NCI-H146 (cell line): ENCODE measurements at places on chromosomes 4 and X.

DNA sequence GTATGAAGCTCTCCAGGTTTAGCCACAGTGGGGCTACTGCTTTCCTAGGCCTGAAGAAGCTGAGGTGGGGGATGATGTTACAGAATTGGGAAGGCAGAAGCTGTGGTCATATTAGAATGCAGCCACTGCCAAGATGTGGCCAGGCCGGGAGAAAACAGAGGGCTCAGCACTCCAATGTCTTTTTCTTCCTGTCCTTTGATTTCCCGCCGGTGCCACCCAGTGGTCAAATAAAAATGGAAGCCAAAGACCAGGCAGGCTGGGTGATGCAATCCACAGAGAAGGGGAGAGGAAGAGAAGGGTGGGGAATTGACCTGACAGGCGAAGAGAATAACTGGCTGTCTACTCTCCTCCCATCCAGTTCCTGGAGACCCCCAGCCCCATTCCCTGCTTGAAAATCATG, 94.9 kb upstream of the SHISA3 start:
- no peak for DNase-seq

DNA sequence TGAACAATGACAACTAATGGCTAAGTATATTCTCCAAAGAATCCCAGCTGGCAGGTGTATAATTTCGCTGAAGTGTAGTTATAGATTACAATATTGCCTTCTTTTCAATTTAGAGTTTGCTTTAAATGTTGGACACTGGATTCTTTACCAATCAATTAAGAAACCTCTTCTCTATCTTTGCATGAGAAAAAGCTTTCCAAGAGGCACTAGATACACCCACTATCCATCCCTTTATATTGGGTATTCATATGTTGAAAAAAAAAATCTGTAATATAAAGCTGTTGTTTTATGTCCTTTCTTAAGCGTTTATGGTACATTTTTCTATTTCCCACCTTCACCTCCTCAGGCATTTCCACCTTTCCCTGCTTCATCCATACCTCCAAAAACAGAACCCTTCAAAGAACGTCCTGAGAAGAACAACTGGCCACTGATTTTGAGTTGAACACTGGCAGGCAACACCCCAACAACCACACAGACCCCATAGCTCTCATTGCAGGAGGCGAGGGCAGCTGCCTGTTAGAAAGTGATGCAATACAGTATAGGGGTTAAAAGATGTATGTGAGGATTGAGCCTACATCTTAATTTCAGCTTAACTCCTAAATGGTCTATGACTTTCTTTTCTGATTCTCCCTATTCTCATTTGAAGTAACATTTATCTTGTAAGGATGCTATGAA, 11.8 kb downstream of the ADH6 start:
- DNase-seq, result no peak

- no peak for DNase-seq
Observed at GRCh38 chr4:56892691-56893090, 15.0 kb upstream of the REST start.

GRCh38 chr4:48033412-48033811, 16.8 kb downstream of the NIPAL1 start:
- DNase-seq, result no peak

DNA sequence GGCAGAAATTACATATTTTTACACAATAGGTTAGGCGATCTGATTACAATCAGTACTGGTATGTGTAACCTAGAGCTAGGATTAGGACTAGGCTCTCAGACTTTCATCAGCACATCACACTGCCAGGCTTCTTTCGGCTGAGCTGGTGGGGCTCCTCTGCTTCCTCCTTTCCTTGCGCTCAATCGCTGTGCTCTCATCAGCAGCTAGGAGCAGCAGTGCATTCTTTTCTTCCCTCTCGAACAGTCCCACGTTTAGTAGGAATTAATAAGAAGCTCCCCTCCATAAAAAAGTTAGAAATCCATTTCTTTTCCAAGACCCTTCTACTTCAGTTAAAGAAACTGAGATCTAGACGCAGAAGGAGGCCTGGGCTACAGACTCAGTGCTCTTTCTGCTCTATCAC, 350.4 kb downstream of the SPRY1 start:
- DNase-seq, result no peak

GRCh38 chrX:71870208-71871098, 40.2 kb upstream of the NHSL2 start:
- DNase-seq, result no peak

GRCh38 chrX:124476562-124476961, 130.2 kb downstream of the SH2D1A start:
- no peak for DNase-seq

DNA sequence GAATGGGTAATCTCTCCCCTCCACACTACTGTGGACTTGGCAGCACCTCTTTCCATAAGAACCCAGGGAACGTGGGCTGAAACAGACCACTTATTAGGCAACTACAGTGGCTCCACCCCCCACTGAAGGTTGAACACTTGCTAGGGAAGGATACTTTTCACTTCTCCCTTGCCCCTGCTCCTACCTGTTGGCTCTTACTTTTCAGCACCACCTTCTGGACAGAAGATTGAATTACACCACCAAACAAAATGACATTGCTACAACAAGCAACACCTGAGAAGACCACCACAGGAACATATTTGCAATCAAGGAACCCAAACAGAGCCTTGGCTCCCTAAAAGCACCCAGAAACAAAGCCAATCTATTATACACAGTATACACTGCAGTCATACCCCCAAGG, 132.1 kb upstream of the CXCL13 start:
- DNase-seq, result no peak

DNA sequence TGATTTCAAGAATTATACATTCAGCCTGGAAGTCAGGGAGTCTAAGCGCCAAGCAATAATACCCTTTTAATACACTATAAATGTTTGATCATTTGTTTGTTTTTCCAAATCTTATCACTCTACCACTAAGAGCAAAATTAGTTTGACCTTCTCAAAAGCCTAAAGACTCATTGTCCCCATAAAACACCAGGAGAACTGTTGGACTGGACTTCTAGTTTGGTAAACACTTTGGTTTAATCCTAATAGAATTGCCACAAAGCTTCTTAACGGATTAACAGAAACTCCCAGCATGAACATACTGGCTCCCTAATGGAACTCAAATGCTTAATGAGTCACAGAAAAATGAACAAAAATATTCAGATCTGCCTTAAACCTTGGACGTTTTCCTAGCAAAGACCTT, 34.9 kb downstream of the SYTL5 start:
- no peak for DNase-seq

DNA sequence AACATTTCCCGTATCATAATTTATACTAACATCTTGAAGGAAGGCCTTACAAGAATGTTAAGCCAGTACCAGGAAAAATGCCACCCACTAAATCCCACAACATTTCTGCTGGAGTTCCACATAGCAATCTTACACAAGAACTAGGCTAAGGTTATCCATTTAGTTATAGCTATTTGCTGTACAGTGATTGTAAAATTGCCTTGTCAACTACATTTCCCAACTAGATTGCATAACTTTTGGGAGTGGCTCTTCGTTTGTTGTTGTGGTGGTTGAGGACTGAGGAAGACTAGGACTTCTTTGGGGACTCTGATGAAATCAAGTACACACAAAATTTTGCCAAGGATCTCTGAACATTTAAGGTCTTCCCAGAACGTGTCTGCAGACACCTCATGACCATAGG, 8.0 kb downstream of the IBSP start:
- no peak for DNase-seq

- DNase-seq, result no peak
Observed at GRCh38 chr4:44487341-44487740, 38.7 kb upstream of the KCTD8 start.

DNA sequence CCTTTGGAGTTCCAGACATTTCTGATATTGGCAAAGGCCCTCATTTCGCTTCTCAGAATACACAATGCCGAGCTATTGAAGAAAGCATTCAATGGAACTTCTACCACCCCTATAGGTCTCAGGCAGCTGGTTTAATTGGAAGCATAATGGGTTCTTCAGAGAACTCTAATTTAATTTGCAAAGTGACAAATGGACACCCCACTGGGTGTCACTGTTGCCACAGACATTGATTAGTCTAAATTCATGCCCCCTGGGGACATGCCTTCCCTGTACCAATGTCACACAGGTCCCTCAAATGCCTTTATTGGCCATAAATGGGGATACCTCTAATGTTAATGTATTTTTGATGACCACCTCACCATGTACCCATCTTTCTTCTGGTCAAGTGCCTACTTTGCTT, 22.9 kb upstream of the TMEM255A start:
- DNase-seq, result peak; percentile 48

DNA sequence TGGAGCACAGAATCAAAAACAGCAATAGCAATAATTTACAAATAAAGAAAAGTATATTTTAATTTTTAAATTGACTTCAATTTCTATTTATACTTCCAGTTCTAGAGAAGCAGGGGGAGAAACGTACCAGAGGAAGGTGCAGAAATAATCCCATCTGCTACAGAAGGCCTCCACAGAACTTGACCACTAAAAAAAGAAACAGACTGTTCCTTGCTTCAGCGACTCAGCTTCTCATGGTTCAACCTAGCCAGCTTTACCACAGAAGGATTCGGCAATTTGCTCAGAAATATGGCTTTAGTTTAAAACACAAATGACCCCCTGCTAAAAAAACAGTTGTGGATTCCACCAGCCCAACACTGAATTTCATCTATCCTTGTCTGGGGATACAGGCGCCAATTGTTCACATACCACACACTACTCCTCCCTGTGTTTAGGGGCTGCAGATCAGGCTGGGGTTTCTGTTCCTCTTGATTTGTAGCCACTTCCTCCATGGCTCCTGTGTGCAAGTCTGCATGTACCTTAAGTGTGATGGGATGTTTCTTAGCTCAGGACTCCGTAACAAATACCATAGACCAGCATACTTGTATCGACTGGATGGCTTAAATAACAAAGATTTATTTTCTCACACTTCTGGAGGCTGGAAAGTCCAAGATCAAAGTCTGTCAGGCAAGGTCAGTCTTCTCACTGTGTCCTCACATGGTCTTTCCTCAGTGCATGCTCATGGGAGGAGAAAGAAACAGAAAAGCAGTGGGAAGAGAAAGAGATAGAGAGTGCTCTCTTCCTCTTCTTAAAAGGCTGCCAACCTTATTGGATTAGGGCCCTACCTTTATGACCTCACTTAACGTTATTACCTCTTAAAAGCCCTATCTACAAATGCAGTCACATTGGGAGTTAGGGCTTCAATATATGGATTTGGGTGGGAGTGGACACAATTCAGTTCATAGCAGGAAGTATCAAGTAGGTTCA, 79.1 kb downstream of the AMOT start:
- DNase-seq, result no peak

DNA sequence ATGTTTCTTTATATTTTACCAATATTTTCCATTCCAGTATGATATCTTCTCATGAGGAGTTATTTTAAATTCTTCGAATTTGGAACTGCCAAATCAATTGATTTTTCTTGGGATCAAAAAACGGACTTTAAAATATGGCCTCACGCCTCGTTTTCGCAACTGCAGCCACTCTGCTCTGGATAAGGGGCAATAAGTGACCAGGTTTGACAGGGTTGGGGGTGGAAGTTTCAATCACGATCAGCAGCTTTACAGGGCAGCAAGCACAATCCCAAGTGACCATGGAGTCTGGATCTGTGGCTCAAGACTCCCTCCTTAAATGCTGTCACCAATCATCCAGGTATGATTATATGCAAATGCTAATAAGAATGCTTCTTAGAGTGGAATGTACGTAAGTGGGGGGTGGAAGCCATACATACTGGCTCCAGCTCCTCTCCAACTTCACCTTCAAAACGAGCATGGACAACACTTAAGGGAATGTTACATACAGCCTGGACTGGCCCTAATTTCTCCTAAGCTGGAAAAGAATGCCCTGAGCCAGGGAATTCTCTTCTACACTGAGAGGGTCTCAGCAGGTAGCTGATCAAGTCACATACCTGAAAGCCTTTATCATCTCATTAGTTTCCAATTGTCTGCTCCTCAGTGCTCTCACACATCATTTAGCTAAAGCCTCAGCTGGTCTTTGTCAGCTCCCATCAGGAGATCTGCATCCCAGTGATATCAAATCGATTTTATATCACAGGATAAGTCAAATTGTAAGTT, 176.9 kb upstream of the DCAF8L1 start:
- no peak for DNase-seq

- no peak for DNase-seq
Observed at GRCh38 chrX:130416785-130417184, 15.0 kb downstream of the RBMX2 start.

- DNase-seq, result peak; percentile 27
Observed at GRCh38 chr4:159946983-159947615, 844.2 kb downstream of the RAPGEF2 start.

- DNase-seq, result no peak
Observed at GRCh38 chrX:46407753-46408130, 137.5 kb downstream of the ZNF674 start.

GRCh38 chr4:176788248-176788647, 4.5 kb downstream of the VEGFC start:
- DNase-seq, result no peak

DNA sequence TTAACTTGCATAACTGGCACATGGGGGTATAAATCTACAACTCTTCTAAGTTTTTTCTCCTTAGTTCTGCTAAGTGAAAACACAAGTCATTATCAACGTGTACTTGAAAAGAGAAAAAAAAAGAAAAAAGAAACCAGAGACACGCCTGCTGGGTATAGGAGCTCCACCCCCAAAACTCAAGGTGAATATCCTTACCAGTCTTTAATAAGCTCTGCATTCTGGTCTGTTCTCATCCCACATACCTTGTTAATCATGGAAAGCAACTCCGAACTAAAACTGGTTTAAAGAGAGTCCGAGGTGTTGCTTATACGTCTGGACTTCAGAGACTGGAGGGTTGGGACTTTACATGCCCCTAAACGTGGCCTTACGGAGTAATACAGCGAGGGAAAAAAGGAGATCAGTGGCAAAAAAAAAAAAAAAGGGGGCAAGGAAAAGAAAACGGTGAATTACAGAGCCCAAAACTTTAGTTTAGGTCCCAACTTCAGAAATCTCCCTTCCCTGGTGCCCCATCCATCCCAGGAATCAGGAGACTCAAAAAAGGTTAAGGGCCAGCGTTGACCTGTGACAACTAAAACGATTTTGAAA, 1.0 kb downstream of the PGRMC2 start:
- DNase-seq, result peak; percentile 33

DNA sequence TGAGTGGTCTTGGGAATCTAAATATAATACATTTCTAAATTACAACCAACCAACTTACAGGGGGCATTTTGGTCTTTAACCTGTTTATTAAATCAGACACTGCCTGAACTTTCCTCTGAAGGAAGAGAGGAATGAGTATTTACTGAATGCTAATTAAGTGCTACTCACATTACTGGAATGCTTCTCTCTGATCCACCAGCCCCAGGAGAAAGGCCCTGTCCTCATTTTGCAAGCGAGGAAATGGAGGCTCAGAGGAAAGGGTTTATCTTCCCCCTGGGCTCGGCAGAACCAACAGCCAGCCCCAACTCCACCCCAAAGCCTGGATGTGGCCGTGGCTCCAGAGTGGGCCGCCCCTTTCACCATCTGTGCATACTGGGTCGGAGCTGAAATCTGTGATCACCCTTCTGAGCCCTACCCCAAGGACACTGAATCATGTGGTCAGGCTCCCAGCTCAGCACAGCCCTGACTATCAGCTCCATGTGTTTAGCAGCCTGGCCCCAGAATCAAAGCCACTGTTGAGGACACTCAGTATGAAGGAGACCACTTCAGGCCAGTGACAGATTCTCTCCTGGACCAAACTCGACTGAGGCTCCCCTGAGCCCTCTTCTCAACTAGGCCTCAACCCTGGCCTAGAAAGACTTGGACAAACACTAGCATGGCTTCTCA, 56.7 kb upstream of the ENPP6 start:
- no peak for DNase-seq

GRCh38 chr4:95107635-95108034, 349.9 kb downstream of the BMPR1B start:
- no peak for DNase-seq
